ENCODE measurements at places on chromosomes 2 and 18. TPM values are rescaled to one million over a fixed set of nuclear protein-coding genes. Genes with fewer than 3 reads are reported as not detected.

The CIB4 gene
- total RNA-seq, result not detected

The ACMSD gene
- total RNA-seq, result not detected

The ABCG5 gene
- total RNA-seq, result not detected

- no peak for DNase-seq
Measured at GRCh38 chr2:36294316-36294721, 61.3 kb upstream of the CRIM1 start.

The OR6B2 gene
- not detected for total RNA-seq

The PROKR1 gene
- total RNA-seq, result not detected

The MAP4K3 gene
- 22.0 TPM for total RNA-seq

The METAP1D gene
- total RNA-seq, result 2.2 TPM

Data from bronchial epithelial cell (primary cell).